ENCODE measurements at places on chromosomes 1 and 21. TPM values are rescaled to one million over a fixed set of nuclear protein-coding genes. Genes with fewer than 3 reads are reported as not detected.

TNFRSF18 gene
- total RNA-seq: 0.38 TPM

GRCh38 chr1:108043707-108044106, 78.7 kb upstream of the VAV3 start:
- no peak overlapping the region for H3K4me3 ChIP-seq
- peaks cover 10% of the 10 kb centered on the region for H3K27me3 ChIP-seq
- peaks cover 5% of the 10 kb centered on the region for H3K4me1 ChIP-seq
- DNase-seq: no peak
- no peaks in the 10 kb centered on the region for H3K36me3 ChIP-seq

KRTAP6-3 gene
- not detected for total RNA-seq

GSTM3 gene
- 78.4 TPM for total RNA-seq

DCST1 gene
- total RNA-seq: not detected

ZNF362 gene
- 49.0 TPM for total RNA-seq

VSIG8 gene
- not detected for total RNA-seq

GRCh38 chr1:241063276-241063675, 293.7 kb downstream of the RGS7 start:
- H3K27me3 ChIP-seq: no peaks in the 10 kb centered on the region
- no peak for DNase-seq
- no peak overlapping the region for H3K4me3 ChIP-seq
- no peaks in the 10 kb centered on the region for H3K4me1 ChIP-seq
- H3K36me3 ChIP-seq: no peaks in the 10 kb centered on the region
- H3K27ac ChIP-seq: no peak overlapping the region

Data from type B pancreatic cell (in vitro differentiated cells).